ENCODE measurements at places on chromosomes 7 and 10. TPM values are rescaled to one million over a fixed set of nuclear protein-coding genes. Genes with fewer than 3 reads are reported as not detected.

Gene OPN1SW
- not detected for total RNA-seq

Gene FBXL15
- total RNA-seq = 6.4 TPM

Gene POLR3A
- total RNA-seq = 30.0 TPM

- DNase-seq = peak; percentile 60
Observed at GRCh38 chr7:2247141-2247995, 5.3 kb downstream of the NUDT1 start.

DNA sequence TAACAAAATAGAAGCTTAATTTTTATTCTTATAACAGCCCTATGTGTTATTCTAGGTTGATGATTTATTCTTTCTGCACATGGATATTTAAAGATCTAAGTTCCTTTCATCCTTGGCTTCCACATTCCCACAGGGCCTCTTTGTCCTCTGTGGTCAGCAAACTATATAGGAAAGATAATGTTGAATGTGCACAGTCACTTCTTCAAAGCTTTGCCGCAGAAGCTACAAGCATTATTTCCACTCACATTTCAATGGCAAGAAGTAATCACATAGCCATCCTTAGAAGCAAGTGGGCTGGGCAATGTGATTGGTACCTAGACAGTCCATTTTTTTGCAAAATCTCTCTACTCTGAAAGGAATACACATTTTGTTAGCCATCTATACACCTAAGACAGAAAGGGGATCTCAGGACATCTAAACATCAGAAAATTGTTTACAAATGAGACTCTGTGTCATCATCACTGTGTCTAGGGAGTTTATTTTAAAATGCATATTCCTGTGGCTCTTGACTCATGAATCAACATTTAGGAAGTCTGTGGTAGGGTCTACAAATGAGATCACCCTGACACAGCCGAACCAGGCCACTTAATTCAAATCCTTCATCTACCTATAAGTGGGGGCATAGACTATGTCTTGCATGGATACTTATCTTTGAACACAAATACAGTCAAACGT lies 1060.5 kb downstream of the XPNPEP1 start:
- DNase-seq = no peak

- DNase-seq = no peak
Observed at GRCh38 chr7:127986581-127987521, 44.4 kb downstream of the LRRC4 start.

DNA sequence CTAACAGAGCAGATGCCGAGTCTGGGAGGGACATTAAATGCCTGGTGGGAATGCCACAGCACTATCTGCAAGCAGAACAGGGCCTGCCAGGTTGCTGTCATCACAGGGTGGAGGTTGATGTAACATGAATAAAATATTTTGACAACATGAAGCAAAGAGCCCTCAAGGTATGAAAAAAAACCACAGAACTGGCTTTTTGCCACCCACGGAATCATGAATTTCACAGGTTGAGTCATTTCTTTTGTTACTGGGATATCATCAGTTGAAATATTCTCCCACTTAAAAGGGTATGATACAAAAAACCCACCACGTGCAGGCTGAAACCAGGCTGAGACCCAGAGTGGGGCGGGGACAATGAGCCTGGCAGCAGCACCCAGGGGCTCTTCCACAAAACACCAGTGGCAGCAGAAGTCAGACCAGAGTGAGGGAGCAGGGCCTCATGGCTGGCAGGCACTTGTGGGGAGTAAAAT lies 220.1 kb downstream of the TNS3 start:
- peak; percentile 76 for DNase-seq

All from Calu3 (cell line).